ENCODE measurements at places on chromosomes 4 and X.

GRCh38 chr4:37690976-37691375 is 4.8 kb upstream of the RELL1 start:
- DNase-seq, result no peak

GRCh38 chr4:28548594-28548993 is 1688.0 kb downstream of the STIM2 start:
- no peak for DNase-seq

- DNase-seq, result peak; percentile 41
These were observed 37.5 kb upstream of the TMEM150C start for GRCh38 chr4:82599336-82599735.

GRCh38 chr4:108192056-108192455 is 23.3 kb upstream of the LEF1 start:
- DNase-seq, result no peak

DNA sequence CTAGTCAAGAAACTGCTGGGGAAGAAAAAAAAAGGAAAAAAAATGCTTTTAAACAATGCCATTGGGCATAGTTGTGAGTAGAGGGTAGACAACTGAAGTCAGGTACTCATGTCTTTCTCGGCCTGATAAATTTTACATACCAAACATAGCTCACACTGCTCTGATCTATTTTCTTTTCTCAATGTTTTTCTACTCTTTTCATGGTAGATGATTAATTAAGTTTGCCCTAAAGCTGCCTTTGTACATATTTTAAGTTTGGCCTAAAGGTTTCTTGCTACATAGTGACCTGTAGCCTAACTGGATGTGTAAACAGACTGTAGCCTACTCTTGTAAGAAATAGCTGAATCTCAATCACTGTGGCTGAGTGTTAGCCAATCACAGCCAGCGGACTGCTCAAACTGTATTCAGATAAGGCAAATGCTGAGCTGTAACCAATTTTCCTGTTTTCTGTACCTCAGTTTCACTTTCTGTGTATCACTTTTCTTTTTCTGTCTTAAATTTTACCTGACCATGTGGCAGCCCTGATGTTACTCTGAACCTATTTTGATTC is 121.0 kb downstream of the PCDH10 start:
- DNase-seq, result no peak

- no peak for DNase-seq
These were observed 8.8 kb downstream of the MID1 start for GRCh38 chrX:10611441-10612090.

- no peak for DNase-seq
These were observed 52.7 kb downstream of the CFAP299 start for GRCh38 chr4:80388284-80388607.

DNA sequence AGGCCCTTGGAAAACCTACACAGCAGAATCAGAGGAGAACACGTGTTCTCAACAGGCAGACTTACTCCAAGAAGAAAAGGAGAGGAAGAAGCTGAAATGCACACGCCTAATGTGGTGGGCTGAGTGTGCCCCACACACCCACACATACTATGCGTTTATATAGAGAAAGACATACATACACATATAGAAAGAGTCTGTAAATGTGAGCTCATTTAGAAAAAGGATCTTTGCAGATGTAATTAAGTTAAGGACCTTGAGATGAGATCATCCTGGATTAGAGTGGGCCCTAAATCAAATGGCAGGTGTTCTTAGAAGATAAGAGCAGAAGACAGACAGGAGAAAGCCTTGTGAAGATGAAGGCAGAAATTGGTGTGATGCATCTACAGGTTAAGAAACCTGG is 87.2 kb upstream of the KLF3 start:
- DNase-seq, result peak; percentile 64

Measured in WERI-Rb-1 (cell line).